ENCODE measurements at places on chromosomes 7 and 10.

GRCh38 chr7:2606539-2606936, 25.2 kb upstream of the TTYH3 start:
- DNase-seq, result no peak

- DNase-seq, result peak; percentile 46
Observed at GRCh38 chr10:86536294-86536861, 14.8 kb upstream of the WAPL start.

- no peak for DNase-seq
Observed at GRCh38 chr7:1928645-1929348, 258.7 kb downstream of the ELFN1 start.

DNA sequence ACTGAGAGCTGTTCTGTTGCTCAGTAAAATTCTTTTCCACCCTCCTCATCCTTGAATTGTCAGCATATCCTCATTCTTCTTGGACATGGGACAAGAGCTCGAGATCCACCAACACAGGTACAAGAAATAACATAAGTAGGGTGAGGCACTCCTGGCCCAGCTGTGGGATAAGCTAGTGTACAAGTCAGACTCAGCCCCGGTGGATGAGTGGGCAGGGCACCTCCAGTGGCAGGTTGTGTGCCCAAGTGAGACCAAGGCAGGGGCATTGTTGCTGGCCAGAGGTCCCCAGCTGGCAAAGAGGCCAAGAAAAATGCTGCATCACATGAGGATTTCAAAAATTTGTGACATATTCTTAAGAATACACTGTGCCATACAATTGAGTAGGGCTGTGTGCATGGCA, 402.0 kb upstream of the ZWINT start:
- no peak for DNase-seq

DNA sequence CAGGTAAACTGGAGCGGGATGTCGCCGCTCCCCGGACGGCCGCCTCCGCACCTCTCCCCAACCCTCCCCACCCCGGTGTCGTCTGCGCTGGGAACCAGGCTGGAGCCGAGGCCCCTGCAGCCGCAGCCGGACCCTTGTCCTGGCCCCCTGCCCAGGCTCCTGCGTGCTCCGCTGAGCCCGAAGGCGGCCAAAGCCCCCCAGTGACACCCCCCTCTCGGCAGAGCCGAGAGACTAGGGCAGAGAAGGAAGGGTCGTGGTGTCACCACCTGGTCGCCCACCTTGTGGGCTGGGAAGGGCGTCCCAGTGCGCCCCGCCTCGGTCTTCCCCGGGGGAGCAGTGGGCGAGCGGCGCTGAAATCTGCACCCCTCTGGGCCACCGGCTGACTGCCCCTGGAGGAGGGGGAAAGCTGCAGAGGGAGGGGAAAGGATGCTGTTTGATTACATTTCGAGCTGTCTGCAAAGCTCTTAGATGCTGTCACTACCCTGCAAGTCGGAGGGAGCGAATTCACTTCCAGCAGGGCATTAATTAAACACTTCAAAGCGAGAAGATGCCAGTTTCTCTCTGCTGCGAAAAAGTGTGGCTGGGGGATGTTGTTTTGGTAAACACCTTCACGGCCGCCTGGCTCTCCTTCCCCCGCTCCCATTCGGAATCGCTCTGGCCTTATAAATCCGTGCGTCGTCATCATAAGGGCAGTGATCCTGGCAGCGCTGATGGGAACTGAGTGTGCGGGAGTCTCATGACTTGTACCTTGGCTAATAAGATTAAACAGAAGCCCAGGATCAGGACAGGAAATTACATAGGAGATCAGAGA, 622 bp downstream of the DYNC1I1 start:
- no peak for DNase-seq

GRCh38 chr7:113715262-113715661, 203.5 kb downstream of the PPP1R3A start:
- no peak for DNase-seq

DNA sequence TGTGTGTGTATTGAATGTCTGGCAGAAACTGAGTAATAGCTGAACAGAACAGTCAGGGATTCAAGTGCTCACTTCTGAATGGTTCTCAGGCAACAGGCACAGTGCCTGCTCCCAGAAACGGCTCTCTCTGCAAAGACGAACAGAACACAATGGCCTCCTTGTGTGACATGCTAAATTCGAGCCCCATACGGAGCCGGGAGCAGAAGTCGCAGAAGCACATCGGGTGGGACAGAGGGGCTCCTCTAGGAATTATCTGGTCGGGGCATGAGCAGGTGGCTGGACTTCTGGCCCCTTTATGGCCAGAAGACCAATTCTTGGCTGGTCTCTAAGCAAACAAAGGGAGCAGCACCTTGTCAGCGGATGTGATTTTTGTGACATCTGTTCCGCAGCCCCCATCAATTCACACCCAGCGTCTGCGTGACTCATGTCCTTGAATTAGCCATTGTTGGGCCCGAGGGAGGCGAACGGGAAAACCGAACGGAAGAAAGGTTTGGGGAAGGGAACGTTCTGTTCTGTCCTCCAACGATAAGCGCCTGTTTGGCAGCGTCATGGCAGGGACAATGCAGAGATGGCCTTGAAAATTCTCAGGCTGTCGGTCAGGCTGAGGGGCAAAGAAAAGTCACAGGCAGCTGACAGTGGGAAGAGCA, 47.3 kb upstream of the NPTX2 start:
- no peak for DNase-seq

DNA sequence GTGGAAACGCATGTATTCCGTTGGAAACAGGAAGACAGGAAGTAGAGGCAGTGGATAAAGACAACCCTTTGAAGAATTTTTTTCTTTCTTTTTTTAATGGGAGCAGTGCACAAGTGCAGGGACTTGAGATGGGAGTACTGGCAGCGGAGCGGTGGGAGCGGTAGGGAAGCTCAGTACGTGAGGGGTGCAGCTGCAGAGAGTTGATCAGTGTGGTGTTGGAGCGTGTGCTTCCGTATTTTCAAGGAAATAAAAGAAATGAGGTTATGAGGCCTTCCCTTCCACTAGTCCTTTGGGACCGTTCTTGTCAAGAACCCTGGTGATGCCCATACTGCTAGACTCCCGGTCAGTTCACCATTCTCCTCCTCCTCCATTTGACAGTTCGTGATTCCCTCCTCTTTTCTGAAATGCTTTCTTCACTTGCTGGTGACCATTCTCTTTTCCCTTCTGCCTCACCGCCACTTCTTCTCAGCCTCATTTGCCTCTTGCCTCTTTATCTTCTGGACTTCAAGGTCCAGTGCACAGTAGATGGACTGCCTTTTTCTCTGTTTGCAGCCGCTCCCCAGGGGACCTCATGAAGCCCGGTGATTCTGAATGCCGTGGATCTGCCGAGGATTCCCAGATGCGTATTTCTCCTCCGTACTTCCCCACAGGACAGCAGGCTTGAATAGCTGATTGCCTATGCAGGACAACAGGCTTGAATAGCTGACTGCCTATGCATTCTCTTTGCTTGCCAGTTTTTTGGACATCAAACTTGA, 39.1 kb upstream of the TMEM236 start:
- DNase-seq, result no peak

DNA sequence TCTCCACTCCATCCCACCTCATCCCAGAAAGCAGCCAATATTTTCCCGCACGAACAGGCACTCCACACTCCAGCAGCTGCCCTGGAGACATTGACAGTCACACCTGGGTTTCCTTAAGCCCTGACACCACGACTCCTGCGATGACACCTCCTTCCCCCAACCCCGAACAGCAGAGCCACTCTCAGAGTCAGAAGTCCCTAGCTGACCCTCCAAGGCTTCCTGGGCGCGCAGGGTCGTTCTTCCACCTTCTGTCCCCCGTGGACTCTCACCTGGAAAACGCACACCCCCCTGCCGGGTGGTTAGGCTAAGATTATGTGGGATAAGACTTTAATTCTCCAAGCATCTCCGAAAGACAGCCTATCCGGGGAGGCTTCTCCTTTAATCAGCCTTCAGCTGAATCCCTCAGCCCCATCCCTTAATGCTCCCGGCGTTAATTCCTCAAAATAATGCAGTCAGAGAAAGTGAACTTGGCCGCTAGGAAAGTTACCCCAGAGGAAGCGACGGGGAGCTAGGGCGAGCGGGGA, 1.1 kb downstream of the DENND11 start:
- no peak for DNase-seq

- DNase-seq, result no peak
Observed at GRCh38 chr10:119211176-119211575, 3.8 kb downstream of the GRK5 start.

GRCh38 chr7:16515785-16516685, 10.6 kb upstream of the LRRC72 start:
- DNase-seq, result no peak

DNA sequence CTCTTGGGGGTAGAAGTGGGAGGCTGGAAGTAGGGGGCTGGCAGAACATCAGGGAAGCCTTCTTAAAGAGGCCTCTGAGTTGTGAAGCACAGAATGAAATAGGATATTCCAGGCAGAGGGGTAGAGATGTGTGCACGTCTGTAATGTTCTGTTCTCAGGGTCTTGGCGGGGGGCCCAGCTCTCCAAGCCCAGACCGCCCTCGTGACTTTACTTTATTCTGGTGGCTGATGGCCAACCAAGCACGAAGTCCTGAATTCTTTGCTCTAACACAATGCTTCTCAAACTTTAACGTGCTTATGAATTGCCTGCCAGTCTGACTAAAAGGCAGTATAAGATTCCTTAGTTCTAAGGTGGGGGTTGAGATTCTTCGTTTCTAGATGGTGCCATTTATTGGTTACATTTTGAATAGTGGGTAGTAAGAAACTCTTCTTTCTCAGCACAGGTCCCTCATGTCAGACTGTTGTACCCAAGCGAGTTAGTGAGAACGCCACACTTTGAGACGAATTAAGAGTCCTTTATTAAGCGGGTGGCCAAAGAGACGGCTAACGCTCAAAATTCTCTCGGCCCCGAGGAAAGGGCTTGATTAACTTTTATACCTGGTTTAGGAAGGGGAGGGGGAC, 8.2 kb downstream of the PRXL2A start:
- no peak for DNase-seq

- DNase-seq, result no peak
Observed at GRCh38 chr10:10819206-10819856, 198.3 kb upstream of the CELF2 start.

- peak; percentile 43 for DNase-seq
Observed at GRCh38 chr10:6083523-6084475, 5.0 kb upstream of the RBM17 start.

GRCh38 chr10:97729014-97729413, 7.9 kb upstream of the ZFYVE27 start:
- DNase-seq, result no peak

GRCh38 chr10:52755297-52756062, 17.1 kb downstream of the MBL2 start:
- DNase-seq, result no peak

GRCh38 chr7:95376632-95377400, 19.4 kb downstream of the PON3 start:
- no peak for DNase-seq

- DNase-seq, result peak; percentile 47
Observed at GRCh38 chr10:11162828-11163599, 145.3 kb downstream of the CELF2 start.

DNA sequence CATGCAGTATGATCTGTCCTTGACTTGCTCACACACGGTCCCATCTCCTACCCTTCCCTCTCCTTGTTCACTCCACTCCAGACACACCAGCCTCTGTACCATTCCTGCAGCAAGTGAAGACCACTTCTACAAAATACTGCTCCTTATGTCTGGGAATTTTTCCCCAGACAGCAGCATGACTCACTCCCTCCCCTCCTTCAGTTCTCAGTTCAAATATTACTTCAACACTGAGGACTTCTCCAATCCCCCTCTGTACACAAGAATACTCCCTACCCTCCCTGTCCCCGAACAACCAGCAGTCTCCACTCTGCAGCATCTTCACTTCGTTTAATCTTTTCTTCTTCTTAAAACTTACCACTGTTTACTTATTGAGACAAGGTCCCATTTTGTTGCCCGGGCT, 474.0 kb downstream of the GPAM start:
- no peak for DNase-seq

- DNase-seq, result no peak
Observed at GRCh38 chr7:93569189-93569588, 5.3 kb downstream of the CALCR start.

DNA sequence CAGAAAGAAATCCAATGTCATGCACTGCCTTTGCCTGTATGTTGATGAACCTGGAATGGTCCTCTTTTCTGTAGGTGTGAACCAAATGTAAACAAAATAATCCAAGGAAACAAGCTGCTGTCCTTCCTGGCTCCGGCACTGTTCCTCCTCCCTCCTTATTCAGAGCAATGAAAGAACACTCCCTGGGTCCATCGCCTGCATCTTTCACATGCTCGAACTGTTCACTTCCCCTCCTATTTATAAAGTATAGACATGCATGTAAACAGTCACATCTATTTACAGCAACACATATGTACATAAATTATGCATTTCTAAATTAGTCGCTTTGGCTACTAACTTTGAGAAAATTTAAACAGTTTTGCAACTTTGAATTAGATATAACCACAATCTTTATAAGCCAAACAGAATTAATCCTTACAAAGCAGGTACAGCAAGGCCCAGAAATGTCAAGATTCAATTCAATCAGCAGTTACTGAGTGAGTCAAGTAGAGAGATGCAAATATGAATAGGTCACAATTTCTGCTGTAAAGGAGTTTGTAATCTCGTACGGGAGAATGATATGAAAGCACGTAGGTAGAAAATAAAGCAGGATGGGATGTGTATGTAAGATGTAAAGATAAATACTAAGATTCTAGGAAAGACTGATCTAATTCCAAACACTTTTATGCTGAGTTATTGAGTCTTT, 162.6 kb downstream of the PIP4K2A start:
- DNase-seq, result no peak

- DNase-seq, result no peak
Observed at GRCh38 chr10:1379601-1380000, 323.4 kb downstream of the WDR37 start.

- DNase-seq, result no peak
Observed at GRCh38 chr7:49670991-49671390, 102.4 kb upstream of the VWC2 start.

DNA sequence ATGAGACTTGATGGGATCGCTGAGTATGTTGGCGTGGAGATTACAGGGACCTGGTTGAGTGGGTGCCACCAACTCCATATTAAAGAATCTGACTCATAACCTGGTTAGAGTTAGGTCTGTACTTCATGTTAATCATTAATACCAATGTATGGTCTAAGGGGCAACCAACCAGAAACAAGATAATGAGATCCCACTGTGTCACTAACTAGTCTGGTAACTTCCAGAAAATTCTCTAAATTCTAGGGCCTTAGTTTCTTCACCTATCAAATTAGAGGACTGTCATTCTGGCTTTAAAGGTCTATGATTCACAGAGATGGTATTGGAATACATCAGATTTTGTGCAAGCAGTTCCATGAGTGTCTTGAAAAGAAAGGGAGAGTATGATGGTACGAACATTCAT, 102.2 kb downstream of the SNX10 start:
- no peak for DNase-seq

GRCh38 chr7:141291541-141291940, 217.7 kb downstream of the TMEM178B start:
- DNase-seq, result no peak

- DNase-seq, result no peak
Observed at GRCh38 chr7:142478479-142479220, 220.8 kb upstream of the PRSS58 start.

GRCh38 chr10:3265088-3265487, 92.5 kb upstream of the PITRM1 start:
- DNase-seq, result no peak

Data from stimulated activated CD4-positive, alpha-beta T cell treated with anti-CD3 and anti-CD28 coated beads, Interleukin-4, amount 100 ng/mL, for 1 hour (primary cell).